ENCODE measurements at places on chromosomes 7 and 10. TPM values are rescaled to one million over a fixed set of nuclear protein-coding genes. Genes with fewer than 3 reads are reported as not detected.

MYO1G gene
- 0.54 TPM for total RNA-seq

GRCh38 chr7:131540491-131541162, 15.8 kb downstream of the PODXL start:
- DNase-seq: peak; percentile 78

GRCh38 chr10:33157103-33157502, 177.4 kb downstream of the NRP1 start:
- DNase-seq: no peak

DNA sequence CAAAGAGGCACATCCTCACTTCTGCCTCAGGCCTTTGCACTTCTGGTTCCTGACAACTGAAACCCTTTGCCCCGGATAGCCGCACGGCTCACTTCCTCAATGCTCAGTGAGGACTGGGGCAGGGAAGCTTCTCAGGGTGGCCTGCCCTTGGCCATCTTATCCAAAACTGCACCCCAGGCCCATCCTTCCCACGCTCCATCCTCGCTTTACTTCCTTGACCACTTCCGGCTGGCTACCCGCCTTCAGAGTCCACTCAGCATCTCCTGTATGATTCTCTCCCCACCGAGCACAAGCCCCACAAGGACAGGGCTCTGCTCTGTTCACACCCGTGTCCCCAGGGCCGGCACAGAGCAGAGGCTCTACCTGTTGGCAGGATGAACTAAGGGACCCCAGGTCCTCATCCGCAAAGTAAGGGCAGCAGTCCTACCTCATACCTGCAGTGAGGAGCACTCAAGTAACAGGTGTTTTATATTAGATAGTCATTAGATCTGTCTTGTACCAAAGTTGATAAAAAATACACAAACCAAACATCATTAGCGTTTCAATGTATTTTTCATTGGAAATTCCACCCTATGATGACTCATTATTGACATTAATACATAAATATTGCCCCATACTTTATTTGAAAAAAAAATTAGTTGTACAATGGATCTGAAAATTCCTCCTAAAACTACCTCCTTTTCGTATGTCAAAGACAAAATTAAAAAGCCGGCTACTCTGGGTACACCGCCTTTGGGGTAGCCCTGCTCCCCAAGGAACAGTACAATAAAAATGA, 35.0 kb downstream of the GNA12 start:
- no peak for DNase-seq

HYAL4 gene
- total RNA-seq: not detected

HOXA9 gene
- not detected for total RNA-seq

GRCh38 chr10:78194050-78194449, 160.4 kb downstream of the RPS24 start:
- no peak for DNase-seq

GRCh38 chr7:155698633-155699032, 54.2 kb downstream of the RBM33 start:
- DNase-seq: no peak

DNA sequence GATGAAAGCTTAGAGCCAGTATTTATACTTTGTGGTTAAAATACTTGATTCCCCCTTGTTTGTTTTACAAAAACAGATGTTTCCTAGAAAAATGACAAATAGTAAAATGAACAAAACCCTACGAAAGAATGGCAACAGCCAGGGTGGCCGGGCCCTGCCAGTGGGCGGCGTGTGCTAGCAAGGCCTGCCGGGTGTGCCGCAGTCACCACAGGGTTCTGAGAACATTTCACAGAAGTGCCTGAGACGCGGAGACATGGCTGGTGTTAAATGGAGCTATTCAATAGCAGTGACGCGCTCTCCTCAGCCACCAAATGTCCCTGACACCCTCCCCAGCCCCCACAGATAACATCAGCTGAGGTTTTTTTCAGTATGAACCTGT, 14.5 kb downstream of the GPR146 start:
- DNase-seq: no peak

DNA sequence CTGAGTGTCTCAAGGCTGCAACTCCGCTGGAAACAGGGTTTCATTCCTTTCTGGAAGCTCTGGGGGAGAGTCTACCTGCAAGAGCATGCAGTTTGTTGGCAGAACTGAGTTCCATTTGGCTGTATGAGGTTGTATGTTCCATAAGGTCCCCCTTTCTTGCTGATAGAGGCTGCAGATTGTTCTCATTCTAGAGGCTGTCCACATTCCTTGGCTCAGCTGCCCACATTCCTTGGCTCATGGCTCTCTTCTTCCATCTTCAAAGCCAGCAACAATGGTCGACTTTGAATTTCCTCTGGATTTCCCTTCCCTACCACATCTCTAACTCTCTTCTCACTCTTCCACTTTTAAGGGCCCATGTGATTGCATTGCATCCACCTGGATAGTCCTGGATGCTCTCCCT, 147.3 kb upstream of the CDCA7L start:
- DNase-seq: no peak

MTERF1 gene
- total RNA-seq: 22.8 TPM

GRCh38 chr7:47039089-47039648, 542.7 kb downstream of the TNS3 start:
- no peak for DNase-seq

HABP2 gene
- total RNA-seq: not detected

DNA sequence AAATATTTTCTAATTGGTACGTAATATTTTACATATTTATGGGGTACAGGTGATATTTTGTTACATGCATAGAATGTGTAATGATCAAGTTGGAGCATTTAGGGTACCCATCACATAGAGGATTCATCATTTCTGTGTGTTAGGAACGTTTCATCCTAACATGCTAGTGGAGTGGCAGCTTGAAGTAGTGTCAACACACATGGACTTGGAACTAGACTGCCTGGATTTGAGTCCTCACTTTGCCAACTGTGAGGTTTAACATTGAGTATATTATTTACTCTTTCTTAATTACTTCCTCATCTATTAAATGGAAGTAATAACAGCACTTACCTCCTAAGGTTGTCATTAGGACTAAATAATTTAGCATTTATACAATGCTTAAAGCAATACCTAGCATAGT, 241.9 kb downstream of the PLXDC2 start:
- no peak for DNase-seq

DNA sequence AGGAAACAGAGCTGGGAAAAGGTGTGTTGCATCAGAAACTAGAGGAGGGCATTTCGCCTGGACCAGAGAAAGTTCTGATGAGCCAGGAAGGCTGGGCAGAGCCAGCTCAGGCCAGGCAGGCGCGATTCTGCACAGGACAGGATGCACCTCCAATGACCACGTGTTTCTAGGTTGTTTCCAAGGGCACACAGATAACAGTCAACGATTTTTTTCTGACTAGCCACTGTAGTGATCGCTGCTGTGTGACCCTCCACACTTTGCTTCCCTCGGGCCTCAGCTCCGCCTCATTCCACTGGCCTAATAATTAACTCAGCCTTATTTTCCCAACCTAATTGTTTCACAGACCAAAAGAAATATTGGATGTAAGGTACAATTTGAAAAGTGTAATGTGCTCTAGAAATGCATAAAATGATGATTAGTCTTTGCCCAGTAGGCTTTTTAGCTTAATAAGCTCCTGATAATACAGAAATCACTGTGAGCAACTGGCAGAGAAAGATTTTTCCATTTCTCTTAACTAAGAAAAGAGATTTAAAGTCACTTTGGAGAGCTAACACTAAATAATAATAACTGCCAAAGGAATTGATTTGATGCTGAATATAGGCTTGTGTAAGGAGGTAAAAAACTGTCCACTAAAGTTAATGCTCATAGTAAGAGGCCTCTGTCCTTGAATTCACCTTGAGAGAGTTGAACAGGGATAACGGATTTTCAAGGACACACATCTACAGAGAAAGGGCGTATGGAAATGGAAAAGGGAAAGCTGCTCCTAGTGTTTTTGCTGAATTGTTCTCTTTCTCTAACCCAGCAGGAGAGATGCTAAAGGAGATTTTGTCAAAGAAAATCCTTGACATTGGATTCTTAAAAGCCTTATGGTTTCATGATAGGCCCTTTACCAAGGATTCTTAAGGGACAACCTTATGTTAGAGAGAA, 291.0 kb upstream of the C7orf33 start:
- no peak for DNase-seq

DNA sequence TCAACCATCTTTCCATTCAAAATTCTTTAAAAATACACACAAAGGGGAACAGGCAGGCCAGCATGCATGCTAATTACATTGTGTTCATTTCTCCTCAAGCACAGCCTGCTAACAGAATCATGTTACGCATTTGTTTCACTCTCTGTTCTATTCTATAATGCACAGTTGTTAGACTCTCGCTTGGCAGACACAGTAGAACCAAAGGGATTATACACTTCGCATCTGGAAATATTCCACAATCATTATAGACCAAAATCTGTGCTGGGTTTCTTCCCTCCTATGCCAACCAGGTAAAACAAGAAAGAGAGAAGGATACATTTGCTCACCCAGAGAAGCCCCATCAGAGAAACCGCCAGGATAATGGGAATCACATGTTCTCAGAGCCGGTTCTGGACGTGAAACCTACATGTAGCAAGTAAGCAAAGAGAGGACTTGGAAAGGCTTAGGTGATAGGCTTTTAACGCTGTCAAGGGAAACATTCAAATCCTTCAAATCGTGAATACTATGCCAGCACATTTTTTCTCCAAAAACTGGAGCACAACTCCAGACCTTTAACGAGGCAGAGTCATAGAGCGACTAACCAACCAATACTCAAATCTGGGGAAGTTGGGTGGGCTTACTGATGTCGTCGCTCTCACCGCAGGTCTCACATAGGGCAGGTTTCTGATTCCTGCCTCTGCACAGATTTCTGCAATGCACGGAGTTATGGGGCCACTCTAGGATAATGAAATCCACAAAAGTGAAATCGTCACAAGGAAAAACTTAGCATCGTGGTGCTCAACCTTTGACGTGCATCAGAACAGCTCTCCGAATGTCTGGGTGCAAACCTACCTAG, 380.5 kb upstream of the AUTS2 start:
- DNase-seq: no peak

- peak; percentile 39 for DNase-seq
These were observed 38.3 kb downstream of the CAMK1D start for GRCh38 chr10:12387561-12388210.

DNA sequence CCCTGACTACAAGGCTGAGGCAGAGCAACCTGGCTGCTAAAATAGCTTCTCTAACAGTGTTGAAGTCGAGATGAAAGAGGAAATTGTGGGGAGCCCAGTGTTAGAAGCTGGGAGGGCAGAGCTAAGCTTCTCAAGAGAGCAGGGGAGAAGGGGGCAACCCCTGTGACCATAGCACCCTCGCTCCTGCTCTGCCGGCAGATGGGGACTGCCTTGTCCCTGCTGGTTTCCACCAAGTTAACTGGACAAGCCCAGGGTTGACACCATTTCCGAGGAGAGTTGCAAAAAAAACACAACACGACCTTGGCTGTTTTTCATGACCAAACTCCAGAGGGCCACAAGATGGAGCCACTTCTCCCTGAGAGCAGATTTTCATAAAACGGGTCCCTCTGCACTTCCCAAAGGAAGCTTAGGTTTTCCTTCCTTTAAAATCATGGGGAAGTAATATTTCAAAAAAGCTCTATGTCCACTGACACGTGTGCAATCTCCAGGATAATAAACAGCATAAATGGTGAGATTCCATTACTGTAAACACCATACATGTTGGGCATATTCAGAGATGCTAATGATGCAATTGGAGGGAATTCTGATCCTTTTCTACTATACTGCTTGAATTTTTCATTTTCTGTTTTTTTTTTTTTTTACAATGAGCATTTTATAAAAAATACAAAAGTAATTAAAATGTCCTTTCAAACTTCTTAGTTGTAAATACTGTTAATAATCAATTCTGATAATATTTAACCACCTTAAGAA, 140.4 kb downstream of the PIP4K2A start:
- DNase-seq: no peak

CHPF2 gene
- total RNA-seq: 14.2 TPM

GATA3 gene
- 0.09 TPM for total RNA-seq

DNA sequence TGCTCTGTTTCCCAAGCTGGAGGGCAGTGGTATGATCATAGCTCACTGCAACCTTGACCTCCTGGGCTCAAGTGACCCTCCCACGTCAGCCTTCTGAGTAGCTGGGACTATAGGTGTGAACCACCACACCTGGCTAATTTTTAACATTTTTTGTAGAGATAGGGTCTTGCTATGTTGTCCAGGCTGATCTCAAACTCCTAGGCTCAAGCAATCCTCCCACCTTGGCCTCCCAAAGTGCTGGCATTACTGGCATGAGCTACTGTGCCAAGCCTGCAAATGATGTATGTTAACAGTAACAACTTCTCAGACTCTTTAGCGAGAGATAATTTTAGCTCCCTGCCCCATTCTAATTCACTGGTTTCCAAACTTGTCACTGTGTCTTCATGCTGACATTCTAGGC, 27.7 kb upstream of the SEPHS1 start:
- DNase-seq: no peak

DNA sequence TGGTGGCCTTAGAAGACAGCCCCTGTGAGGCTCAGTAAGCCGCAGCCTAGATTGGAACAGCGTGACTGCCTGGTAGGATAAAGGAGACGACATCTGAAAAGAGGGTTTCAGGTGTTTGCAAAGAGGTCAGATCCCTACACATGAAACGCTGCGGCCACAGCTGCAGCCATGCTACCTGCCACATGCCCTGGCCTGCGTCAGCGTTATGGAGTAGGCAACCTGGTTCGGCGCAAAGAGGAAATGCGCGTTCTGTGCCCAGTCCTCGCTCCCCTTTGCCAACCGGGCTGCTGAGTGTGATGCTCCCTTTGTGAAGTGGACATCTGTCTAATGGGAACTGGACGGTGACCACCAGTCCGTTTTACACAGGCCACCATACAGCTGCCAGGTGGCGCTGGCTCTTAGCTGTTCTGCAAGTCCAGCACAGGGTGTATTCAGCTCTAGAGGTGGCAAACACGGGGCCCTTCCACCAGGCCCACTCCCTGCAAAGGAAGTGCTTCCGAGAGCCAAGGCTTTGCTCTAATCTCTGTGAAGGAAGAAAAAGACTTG, 160.3 kb downstream of the CELF2 start:
- no peak for DNase-seq

MSS51 gene
- total RNA-seq: 6.5 TPM
